ENCODE measurements at places on chromosomes 3 and 15.

GRCh38 chr3:112137781-112138180 is 4.7 kb upstream of the GCSAM start:
- no peak for DNase-seq

DNA sequence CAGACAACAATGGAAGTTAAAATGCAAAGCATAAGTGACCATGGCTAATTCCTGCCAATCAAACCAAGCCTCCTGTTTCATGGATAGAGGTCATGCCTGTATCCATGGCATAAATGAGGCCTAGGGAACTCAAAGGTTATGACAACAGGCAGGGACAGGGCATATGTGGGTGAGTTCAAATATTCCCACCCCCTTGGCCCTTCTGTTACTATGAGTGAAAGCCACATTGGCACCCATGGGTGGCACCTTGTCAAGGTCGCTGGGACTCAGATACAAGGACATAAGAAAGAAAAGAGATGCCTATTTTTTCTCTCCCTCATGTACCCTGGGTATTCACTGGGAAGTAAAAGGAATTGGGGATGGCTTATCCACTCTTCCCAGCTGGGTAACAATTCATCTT is 25.3 kb upstream of the TMEM45A start:
- no peak for DNase-seq

GRCh38 chr3:184443364-184443763 is 63.5 kb downstream of the CHRD start:
- DNase-seq, result no peak

- no peak for DNase-seq
These were observed 12.1 kb upstream of the RYR3 start for GRCh38 chr15:33298631-33299030.

DNA sequence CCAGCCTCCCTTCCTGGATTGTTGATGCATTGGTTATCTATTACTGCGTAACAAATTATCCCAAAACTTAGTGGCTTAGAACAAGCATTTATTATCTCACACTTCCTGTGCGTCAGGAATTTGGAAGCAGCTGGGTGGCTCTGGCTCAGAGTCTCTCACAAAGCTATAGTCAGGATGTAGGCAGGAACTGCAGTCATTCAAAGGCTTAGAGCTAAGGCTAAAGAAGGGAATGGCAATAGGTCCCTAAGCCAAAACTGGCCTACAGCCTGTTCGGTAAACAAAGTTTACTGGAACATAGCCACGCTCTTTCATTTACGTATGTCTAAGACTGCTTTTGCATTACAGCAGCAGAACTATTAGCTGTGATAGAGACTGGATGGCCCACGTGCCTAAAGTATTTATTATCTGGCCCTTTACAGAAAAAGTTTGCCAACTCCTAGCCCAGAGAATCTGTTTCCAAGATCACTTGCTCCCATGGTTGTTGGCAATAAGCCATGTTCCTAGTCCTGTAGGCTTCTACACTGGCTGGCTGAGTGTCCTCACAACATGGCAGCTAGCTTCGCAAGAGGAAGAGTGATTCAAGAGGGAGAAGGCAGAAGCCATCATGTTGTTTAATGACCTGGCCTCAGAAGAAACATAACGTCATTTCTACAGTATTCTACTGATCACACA is 132.4 kb downstream of the SNRK start:
- DNase-seq, result no peak

DNA sequence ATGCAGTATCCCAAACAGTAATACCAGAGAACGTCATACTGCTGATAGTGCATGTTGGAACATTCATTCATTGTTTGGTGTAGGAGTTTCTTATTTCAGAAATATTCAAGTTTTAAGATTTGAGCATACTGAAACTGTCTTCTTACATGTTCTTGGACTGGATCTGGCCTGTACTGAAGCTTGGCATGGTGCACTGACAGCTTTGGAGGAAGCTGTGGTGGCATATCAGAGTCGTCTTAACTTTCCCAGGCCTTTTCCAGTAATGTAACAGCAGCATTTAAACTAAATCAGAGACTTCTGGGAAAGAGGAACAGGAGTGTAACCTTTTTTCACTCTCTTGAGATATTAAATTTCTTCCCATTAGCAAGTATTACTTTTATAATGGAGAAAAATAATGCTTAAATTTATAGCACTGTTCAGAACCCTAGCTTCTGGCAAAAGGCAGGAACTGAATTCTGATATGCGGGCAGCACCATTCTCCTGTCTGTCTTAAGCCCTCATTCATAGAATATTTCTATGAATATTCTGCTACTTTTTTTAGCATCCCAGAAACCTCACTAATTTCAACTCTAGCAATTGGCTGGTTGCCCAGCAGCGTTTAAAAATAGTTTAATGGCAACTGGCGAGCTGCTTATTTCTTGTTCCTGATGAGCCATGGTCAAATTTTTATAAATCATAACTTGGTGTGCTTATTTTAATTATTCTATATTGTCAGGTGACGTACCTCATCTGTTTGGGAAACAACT is 31.1 kb downstream of the DNAJC13 start:
- peak; percentile 14 for DNase-seq

GRCh38 chr15:38163658-38164057 is 89.0 kb upstream of the SPRED1 start:
- no peak for DNase-seq

GRCh38 chr3:134214239-134214638 is 36.4 kb downstream of the RYK start:
- no peak for DNase-seq

GRCh38 chr3:10648181-10648580 is 142.8 kb upstream of the ATP2B2 start:
- no peak for DNase-seq

GRCh38 chr3:5344707-5345106 is 157.2 kb downstream of the EDEM1 start:
- no peak for DNase-seq

Data from NCI-H1105 (cell line).